Dermis blood vessel endothelial cell (primary cell): ENCODE measurements at places on chromosomes 1 and 21.

DNA sequence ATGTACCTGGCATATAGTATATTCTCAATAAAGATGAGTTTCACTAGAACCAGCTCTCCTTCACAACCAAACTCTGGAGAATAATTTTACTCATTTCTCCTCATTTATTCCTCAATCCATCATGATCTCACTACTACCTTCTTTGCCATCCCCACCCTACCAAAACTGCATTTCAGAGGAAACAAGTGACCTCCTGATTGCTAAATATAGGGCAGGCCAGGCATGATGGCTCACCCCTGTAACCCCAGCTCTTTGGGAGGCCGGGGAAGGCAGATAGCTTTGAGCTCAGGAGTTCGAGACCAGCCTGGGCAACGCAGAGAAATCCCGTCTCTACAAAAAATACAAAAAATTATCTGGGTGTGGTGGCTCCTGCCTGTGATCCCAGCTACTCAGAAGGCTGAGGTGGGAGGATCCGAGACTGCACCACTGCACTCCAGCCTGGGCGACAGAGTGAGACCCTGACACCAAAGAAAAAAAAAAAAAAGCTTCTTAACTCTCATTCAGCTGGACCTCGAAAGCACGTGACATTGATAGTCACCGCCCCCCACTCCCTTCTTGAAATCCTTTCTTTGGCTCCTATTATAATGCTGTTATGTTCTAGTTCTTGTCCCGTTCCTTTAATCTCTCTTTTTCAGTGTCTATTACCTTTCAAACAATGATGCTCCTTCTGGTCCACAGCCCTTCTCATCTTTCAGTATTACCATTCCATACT lies 2.1 kb downstream of the TESK2 start:
- no peak for DNase-seq

DNA sequence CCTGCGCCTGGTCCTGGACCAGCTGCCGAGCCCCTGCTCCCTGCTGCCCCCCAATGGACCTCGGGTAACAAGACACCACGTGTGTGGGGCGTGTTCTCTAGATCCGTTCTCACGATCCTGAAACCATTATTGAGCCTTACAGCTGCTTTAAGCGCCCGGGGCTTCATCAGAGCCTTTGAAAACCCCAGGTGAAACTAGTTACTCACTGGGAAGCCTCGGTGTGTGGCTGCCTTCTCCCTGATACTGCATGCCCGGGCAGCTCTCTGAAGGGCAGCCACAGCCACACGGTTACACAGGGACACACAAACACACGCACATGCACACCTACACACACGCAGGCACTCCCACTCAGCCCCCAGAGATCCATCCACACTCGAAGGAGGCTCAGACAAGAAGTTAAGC lies 5.3 kb downstream of the HES2 start:
- DNase-seq: peak; percentile 75

DNA sequence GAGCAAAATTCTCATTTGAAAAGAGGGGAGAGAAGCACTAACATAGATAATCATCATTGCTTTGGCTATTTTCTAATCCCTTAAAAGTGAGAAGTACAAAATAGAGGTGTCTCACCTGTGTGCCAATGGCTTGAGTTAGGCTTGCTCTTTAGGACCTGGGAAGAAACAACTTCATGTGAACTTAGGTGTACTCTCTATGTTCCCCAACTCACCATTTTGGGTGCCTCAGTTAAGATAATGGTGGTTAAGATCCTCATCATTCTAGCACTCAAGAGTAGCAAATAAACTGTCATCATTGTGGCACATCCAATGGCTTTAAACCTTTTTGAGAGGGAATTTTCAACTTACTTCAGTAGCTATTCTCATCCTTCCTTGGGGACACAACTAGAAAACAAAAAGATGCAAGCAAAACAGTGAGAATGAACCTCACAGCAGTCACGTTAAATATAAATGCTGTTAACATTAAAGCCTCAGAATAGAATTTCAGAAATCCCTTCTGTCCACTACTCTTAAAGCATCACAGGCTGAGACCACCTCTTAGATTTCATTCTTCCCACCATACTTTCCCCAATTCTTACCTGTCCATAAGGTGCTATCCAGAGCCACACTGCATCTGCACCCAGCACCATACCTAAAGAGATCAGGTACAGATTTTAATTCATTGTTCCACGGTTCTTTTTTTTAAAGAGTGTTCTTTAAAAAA lies 1.2 kb downstream of the GAS5 start:
- no peak for DNase-seq

GRCh38 chr1:19342062-19342750 lies 30.1 kb downstream of the SLC66A1 start:
- DNase-seq: no peak

DNA sequence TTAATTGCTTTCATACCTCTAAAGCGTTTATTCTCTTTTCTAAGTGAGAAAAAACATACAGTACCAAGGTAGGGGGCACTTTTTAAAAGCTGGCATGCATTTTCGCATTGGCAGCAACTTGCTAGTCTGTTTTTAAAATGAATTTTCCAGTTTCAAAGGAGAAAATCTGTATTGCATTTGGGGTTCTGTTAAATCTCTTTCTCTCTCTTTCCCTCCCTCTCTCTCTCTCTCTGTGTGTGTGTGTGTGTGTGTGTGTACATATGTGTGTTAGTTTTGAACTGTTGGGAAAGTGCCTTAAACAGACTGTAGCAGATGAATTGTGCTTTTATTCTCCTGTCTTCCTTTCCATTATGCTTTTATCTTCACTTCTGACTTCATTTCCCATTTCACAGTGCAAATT lies 7.3 kb downstream of the NIBAN1 start:
- no peak for DNase-seq

GRCh38 chr1:104699433-104699832 lies 949.7 kb downstream of the AMY1C start:
- DNase-seq: no peak

DNA sequence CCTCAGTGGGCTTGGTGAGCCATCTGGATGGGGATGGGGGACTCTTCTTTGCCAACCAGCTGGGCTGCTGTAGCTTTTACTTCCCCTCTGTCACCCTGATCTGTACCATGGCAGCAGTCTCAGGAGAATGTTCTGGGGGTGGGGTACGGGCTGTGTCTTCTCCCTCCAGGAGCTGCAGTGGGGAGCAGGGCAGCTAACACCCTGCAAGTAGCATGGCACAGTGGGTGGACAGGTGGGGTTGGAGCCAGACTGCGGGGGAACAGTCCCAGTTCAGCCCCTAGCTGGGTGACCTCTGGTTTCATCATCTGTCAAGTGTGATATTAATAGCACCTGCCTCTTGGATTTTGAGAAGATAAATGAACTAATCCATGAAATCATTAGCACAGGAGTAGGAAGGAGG lies 3.1 kb downstream of the NFASC start:
- DNase-seq: no peak

- DNase-seq: no peak
Observed at GRCh38 chr1:15908597-15908996, 61.1 kb downstream of the SPEN start.

- no peak for DNase-seq
Observed at GRCh38 chr21:32426066-32426465, 13.6 kb downstream of the EVA1C start.

DNA sequence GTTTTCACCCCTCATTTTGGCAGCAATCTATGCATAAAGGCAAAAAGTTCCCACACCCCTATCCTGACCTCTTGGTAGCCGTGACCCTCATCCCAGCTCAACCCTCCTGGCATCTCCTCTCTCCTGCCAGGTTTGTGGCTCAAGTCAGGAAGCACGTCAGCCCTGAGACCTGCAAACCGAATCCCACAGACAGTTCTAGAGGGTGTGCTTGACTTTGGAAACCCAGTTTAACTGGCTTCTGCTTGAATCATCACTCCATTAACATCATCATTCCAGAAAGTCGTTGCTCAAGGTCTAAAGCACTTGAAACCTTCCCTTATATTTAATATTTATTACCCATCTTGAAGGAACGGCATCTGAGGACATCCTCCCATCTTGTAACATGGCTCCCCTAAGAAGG lies 133.4 kb upstream of the ERG start:
- no peak for DNase-seq

- no peak for DNase-seq
Observed at GRCh38 chr1:224669403-224669802, 53.3 kb downstream of the CNIH3 start.

DNA sequence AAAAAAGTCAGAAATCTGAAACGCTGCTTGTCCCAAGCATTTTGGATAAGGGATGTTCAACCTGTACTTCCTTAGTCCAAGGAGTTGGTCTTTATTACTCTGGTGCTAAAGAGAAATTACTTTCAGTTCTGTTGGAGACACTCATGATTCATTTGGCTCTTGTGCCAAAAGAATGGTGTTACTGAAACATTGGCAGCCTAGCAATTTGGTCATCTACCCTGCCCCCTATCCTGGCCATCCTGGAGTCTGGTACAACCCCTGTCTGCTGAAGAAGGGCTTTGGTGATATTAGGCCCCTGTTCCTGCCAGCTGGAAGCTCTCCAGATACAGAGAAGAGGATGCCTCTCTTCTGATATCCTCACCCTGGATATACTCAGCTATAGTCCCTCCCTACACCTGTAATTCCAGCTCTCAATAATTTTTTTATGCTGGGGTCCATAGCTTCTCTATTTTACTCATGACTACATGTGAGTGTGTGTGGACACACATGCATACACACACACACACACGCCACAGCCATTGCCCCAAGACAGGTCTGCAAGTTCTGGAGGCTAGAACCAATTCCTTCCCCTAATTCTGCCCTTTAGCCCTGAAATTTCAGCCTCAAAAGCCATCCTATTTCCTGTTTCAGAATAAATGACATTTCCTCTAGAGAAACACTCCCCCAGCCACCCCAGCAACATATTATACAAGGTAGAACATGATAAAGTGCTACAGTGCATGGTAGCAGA lies 40.0 kb downstream of the LHX8 start:
- DNase-seq: no peak

DNA sequence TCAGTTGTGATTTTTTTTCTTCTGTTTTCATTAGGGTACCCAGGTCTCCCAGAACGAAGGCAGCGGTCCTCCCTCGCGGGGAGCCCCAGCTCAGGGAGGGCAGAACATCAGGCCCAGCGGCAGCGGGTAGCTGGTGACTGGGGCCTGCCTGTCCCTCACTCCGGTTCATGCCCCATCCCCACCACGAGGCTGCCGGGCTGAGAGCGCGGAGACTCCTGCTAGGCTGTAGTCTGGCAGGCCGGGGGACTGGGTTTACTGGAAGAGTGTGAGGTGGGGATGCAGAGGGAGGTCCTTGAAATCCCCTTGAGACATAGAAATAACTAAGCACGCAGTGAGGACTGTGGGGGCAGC lies 10.5 kb downstream of the BRINP2 start:
- no peak for DNase-seq

DNA sequence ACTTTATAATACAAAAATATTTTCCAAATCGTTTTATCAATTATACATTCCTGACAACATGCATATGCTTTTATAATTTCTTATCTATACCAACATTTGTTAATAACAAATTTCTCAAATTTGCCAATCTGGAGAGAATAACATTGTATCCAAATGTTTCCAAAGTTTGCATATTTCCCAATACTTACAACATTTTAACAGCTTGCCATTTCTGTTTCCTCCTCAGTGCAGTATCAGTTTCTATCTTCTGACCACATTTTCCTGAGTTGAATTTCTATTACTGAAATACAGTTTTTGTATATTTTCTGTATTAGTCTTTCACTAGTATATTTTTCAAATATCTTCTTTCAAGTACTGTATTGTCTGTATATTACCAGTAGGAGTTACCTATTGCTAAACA lies 1594.3 kb downstream of the PLA2G4A start:
- no peak for DNase-seq
